A673 (cell line): ENCODE measurements at places on chromosomes 5 and 9. TPM values are rescaled to one million over a fixed set of nuclear protein-coding genes. Genes with fewer than 3 reads are reported as not detected.
A peak's percentile ranks its signal among the peaks of the same experiment; 100 is the strongest.

GRCh38 chr9:77587042-77587441, 61.1 kb downstream of the GNA14 start:
- H3K4me3 ChIP-seq, result no peak overlapping the region
- DNase-seq, result no peak
- no peak overlapping the region for H3K27ac ChIP-seq
- peaks cover 19% of the 10 kb centered on the region for H3K4me1 ChIP-seq

GRCh38 chr9:135827866-135828580, 79.3 kb downstream of the CAMSAP1 start:
- no peak overlapping the region for H3K27ac ChIP-seq
- peaks cover 18% of the 10 kb centered on the region for H3K36me3 ChIP-seq
- H3K27me3 ChIP-seq, result no peaks in the 10 kb centered on the region
- no peak overlapping the region for H3K4me3 ChIP-seq

DNA sequence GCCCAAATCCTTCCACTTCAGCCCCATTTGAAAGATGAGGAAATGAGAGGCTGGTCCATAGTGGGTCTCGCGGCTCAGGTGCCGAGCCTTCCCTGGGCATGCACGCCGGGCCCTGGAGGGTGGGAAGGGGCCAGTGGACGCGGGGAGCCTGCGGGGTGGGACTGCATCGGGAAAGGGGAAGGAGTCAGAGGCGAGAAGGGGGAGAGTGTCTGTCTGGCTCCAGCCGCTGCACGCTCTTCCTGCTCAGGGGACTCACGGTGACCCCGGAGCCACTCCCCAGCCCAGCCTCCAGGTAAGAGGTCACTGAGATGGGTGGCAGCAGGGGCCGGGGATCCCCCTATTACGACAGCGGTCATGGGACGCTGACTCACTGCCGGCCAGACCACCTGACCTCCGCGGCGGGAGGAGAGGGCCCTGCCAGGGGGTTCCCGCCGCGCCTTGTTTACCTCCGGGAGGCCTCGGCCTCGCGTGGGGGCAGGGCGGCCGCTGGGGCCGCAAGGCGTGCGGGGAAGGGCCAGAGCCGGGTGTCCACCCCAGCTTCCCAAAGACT, 1.9 kb upstream of the SQSTM1 start:
- DNase-seq, result no peak
- H3K4me3 ChIP-seq, result no peak overlapping the region
- H3K27ac ChIP-seq, result peak overlapping the region; percentile 93
- H3K27me3 ChIP-seq, result no peaks in the 10 kb centered on the region
- H3K4me1 ChIP-seq, result peaks cover 16% of the 10 kb centered on the region
- peaks cover 10% of the 10 kb centered on the region for H3K36me3 ChIP-seq

DNA sequence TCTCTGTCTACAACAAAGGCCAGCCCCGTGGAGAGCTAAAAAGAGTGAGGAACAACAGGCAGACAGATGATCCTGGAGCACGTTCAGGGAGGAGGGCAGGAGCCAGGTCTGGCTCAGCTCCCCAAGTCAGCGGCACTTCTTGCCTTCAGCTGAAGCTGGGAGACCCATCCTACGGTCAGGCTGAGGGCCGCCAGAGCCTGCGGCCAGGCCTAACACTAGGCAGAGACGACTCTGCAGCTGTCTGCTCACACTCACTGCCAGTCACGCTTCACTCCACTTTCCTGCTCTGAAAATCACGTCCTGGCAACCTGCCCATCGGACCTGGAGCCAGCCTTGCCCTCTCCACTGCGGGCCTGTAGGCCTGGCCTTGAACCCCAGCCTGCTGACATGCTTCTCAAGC, 160.9 kb upstream of the LHFPL2 start:
- no peaks in the 10 kb centered on the region for H3K4me1 ChIP-seq
- H3K27ac ChIP-seq, result no peak overlapping the region
- DNase-seq, result no peak
- H3K27me3 ChIP-seq, result no peaks in the 10 kb centered on the region
- no peaks in the 10 kb centered on the region for H3K36me3 ChIP-seq

The BSPRY gene
- total RNA-seq, result not detected in 2 replicates

DNA sequence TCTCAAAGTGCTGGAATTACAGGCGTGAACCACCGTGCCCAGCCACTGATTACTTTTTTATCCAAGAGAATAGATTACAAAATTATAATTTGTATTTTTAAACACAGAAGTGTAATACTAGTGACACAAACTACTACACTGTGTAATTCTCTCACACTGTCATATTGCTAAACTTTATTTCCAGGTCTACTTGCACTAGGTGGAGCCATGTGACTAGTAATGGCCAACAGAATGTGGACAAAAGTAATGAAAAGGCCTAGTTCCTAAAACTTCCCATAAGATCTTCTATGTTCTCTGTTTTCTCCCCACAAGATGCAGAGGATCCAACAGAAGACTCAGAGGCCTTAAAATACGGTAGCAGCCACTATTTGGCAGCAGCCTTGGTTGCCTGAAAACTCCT, 27.3 kb downstream of the NADK2 start:
- no peaks in the 10 kb centered on the region for H3K27me3 ChIP-seq
- DNase-seq, result no peak
- H3K27ac ChIP-seq, result no peak overlapping the region
- H3K4me1 ChIP-seq, result no peaks in the 10 kb centered on the region
- no peak overlapping the region for H3K4me3 ChIP-seq

GRCh38 chr5:161002571-161003074, 150.6 kb upstream of the ATP10B start:
- H3K4me1 ChIP-seq, result no peaks in the 10 kb centered on the region
- no peaks in the 10 kb centered on the region for H3K36me3 ChIP-seq
- no peak overlapping the region for H3K4me3 ChIP-seq
- H3K27me3 ChIP-seq, result no peaks in the 10 kb centered on the region

The TLE1 gene
- total RNA-seq, result 2.2 and 3.1 TPM in 2 replicates

The CDK9 gene
- 68.0 and 77.7 TPM in 2 replicates for total RNA-seq

DNA sequence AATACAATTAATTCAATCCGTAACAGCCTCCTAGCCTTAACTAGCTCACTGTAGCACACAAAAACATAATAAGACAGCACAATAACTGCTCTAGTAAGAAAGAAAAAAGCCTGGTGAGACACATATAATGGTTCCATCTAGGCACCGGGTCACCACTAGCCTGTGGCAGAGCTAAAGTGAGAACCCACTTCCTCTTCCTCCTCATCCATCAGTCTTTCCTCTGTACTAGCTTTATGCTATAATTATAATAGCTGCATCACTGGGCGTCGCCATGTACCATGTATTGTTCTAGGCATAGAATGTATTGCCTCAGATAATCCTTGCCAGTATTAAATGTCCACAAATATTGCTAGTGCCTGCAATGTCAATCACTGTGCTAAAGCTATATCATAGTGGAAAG, 23.1 kb downstream of the ADRB2 start:
- no peak overlapping the region for H3K4me3 ChIP-seq
- H3K36me3 ChIP-seq, result no peaks in the 10 kb centered on the region
- no peaks in the 10 kb centered on the region for H3K4me1 ChIP-seq
- DNase-seq, result no peak

DNA sequence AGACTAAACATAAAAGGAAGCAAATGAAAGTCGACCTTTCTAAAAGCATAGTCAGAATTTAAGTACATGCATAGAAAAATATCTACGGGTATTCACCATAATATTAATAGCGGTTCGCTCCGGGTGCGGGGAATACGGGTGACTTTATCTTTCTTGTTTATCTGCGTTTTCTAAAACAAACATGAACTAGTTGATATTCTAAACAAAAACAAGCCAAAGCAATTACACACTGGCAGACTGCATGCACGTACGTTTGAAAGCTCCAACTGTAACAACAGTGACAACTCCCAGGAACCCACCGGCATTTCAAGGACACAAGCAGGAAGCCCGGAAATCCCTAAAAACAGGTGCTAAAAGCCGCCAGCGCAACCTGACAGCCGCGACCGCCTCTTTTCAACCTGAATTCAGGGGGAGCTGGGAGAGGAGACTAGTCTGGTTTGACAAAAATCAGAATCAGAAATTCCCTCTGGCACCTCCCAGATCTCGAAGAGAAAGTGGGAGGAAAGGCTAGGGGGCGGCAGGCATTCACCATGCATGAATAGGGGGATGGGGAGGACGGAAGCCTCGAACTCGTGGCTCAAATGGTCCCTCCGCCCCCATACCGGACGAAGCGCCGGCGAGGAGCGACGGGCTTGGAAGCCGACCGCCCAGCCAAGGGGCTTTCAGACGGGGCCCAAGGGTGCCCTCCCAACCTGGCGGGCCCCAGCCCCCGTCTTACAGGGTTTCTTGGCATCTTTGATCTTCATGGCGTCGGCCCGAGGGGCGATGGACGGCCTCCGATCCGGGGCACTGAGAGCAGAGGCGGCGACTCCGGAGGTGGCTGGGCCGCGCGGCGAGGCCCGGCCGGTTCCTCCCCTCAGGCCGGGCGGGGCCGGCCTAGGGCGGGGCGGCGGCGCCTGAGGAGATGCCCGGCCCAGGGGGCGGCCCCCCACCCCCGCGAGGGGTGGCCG, at the start of gene PANK3:
TSS of gene PANK3 (minus strand) at position 831 of the 950 bp plus-strand sequence. CDS start at position 746, 85 bp downstream.
- no peaks in the 10 kb centered on the region for H3K27me3 ChIP-seq
- peak within 1 kb of the TSS; percentile 93 for H3K27ac ChIP-seq
- peak within 1 kb of the TSS; percentile 96 for H3K4me3 ChIP-seq
- DNase-seq, result peak; percentile 63
- peaks cover 16% of the 10 kb centered on the region for H3K4me1 ChIP-seq
- H3K36me3 ChIP-seq, result peaks cover 7% of the 10 kb centered on the region

GRCh38 chr9:32728181-32728580, 55.2 kb upstream of the TMEM215 start:
- no peak overlapping the region for H3K27ac ChIP-seq
- DNase-seq, result no peak
- no peak overlapping the region for H3K4me3 ChIP-seq
- H3K4me1 ChIP-seq, result no peaks in the 10 kb centered on the region

The SLC46A2 gene
- total RNA-seq, result not detected in 2 replicates

GRCh38 chr9:93064392-93065134, 6.1 kb downstream of the SUSD3 start:
- no peaks in the 10 kb centered on the region for H3K27me3 ChIP-seq
- no peaks in the 10 kb centered on the region for H3K4me1 ChIP-seq
- H3K4me3 ChIP-seq, result no peak overlapping the region

The EDIL3 gene
- 4.6 and 6.6 TPM in 2 replicates for total RNA-seq

The CCL28 gene
- 0.32 and 0.57 TPM in 2 replicates for total RNA-seq

DNA sequence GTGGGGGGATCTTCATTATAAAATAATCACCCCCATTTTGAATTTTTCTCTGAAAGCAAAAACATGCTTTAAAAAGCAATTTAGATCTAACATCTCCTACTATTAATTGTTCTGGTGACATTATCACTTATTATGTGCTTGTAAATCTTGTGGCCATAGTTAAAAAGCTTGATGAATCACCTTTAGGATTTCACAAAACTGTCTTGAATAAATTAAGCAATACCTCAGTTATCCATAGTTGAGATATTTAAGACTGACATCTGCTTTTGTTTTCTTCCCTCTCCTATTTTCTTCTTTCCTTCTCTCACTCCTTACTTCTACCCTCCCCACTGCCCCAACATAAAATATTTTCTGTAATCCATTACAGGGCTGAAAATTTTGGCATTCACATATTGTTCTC, 84.8 kb downstream of the SLC1A3 start:
- H3K27me3 ChIP-seq, result no peaks in the 10 kb centered on the region
- DNase-seq, result no peak
- H3K4me1 ChIP-seq, result peaks cover 9% of the 10 kb centered on the region

DNA sequence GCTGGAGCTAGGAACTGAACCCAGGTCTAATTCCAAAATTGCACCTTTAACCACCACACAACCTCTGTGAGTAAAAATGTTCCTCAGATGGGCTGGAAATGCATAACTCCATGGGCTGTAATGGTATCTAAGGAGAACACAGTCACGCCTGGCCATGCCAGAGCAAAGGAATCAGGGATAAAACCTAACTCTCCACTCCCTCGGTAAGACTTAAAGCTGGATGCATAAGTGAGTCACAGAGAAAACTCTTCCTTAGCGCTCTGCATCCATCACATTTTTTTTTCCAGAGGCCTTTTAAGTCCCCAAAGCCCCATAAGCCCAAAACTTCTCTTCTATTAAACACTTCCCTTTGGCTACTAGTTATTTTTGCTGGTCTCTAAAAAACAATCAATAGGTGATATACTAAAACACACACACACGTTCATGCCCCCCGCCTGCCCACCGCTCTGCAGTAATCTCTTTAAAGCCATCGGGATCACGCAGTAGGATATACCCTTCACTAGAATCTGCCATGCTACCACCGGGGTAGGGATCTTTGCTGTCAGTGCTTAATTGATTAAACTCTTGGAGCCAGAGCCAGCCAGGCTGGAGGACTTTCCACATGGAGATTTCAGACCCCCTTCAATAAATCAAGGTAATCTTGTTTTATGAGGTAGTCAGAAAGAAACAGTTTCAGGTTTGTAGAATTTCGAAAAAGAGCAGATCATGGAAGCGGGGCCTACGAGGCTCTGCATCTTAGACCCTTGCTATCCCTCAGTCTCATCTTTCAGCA, 212.9 kb downstream of the MAPKAP1 start:
- no peak overlapping the region for H3K27ac ChIP-seq
- H3K4me1 ChIP-seq, result no peaks in the 10 kb centered on the region
- DNase-seq, result no peak
- no peaks in the 10 kb centered on the region for H3K27me3 ChIP-seq

DNA sequence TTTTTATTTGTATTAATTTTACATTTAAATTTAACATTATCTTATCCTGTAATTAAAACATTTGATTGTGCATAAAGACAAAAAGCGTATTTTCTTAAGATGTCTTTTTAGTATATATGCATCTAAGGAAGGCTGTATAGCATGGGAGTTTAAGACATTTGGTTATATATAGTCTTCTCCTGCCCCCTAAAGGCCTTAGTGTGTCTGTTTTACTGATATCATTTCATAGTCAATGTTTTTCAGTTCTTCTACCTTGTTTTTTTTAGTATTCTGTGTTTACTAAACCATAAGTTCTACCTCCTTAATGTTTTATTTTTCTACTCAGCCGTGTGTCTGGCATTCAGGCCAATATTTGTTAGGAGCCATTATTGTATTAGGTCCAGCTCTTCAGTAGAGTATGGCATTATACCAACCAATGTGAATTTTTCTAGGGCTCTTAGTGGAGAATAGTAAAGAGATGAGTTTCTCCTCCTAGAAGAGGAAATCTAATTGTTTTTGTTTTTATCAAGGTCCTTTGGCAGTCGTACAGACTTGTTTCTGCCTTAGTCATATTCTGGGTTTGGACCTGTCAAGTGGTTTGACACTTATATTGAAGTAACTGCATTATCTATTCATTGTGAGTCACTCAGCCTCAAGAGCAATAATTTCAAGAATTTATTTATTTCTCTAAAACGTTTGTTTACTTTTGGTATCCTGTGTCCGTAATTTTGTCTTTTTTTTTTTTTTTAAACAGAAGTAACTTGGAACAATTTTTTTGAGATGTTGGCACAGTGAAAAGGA, 74.8 kb downstream of the SLF1 start:
- H3K27me3 ChIP-seq, result no peaks in the 10 kb centered on the region
- no peak overlapping the region for H3K4me3 ChIP-seq
- DNase-seq, result peak; percentile 59
- peaks cover 19% of the 10 kb centered on the region for H3K36me3 ChIP-seq

The FOXI1 gene
- not detected in 2 replicates for total RNA-seq
